ENCODE measurements at places on chromosomes 4 and X. TPM values are rescaled to one million over a fixed set of nuclear protein-coding genes. Genes with fewer than 3 reads are reported as not detected.

Gene CTAG2
- not detected for total RNA-seq

Gene XG
- total RNA-seq = not detected

Gene PAGE1
- not detected for total RNA-seq

Gene FGG
- not detected for total RNA-seq

Gene VMA21
- 60.4 TPM for total RNA-seq

Gene CXCL10
- total RNA-seq = not detected

Gene MAGT1
- total RNA-seq = 49.5 TPM

Gene SLC26A1
- total RNA-seq = 0.85 TPM

Gene TRIM75
- not detected for total RNA-seq

Gene TMPRSS11F
- total RNA-seq = not detected

Gene CFAP299
- 0.55 TPM for total RNA-seq

Gene TACC3
- total RNA-seq = 164 TPM

Gene GDPD2
- total RNA-seq = 0.54 TPM
